Activated CD4-positive, alpha-beta T cell treated with anti-CD3 and anti-CD28 coated beads, Interleukin-2, amount 50 U/mL, for 4 hours (primary cell): ENCODE measurements at places on chromosomes 4 and X.

GRCh38 chr4:154414796-154415195, 76.8 kb downstream of the DCHS2 start:
- no peak for DNase-seq

- no peak for DNase-seq
Observed at GRCh38 chr4:140234697-140235060, 80.7 kb upstream of the MAML3 start.

GRCh38 chr4:142307857-142308256, 538.2 kb downstream of the INPP4B start:
- DNase-seq, result no peak

- DNase-seq, result no peak
Observed at GRCh38 chrX:86197815-86198214, 49.6 kb downstream of the DACH2 start.

DNA sequence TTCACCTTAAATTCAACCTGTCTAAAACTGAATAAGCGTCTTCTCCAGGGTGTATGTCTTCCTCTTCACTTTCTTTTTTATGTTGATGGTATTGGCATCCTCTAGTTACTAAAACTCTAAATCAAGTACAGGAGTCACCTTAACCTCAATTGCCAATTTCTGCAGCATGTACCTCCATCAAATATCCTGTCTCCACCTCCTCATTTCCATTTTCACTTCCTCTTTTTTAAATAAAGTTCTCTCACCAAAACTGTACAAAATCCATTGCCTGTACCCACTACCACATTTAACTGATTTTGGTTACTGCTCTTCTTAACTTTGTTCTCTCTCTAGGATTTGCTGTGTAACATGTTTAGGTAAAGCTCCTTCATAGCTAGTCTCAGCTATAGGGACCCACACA, 9.2 kb upstream of the NPFFR2 start:
- DNase-seq, result no peak

GRCh38 chr4:119834906-119835612, 206.5 kb upstream of the PDE5A start:
- DNase-seq, result no peak

DNA sequence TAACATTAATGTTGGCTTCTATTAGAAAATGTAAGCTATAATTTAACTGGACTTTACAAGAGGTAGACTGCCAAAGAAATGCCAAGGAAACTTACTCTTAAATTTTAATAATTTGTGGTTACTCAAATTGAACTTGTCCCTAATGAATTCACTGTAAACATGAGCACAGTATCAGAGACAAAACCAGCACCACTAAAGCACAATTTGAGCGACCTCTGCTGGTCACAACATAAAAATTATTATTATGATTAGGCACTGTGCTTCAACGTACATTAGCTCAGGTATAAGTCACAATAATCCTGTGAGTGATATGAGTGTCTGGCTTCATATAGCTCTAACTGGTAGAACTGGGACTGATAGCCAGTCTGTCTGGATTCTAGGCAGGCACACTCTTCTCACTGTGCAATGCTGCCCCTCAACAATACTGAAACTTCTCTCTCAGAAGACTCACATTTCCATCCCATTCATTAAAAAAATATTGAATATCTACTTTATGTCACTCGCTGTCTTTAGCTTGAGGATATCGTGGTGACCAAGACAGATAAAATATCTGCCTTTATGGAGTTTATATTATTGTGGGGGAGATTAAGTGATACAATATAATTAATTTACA, 8.0 kb downstream of the NUDT6 start:
- no peak for DNase-seq

- DNase-seq, result no peak
Observed at GRCh38 chr4:15964159-15964558, 1.2 kb upstream of the FGFBP2 start.

GRCh38 chr4:124018383-124019317, 622.1 kb downstream of the SPRY1 start:
- no peak for DNase-seq

DNA sequence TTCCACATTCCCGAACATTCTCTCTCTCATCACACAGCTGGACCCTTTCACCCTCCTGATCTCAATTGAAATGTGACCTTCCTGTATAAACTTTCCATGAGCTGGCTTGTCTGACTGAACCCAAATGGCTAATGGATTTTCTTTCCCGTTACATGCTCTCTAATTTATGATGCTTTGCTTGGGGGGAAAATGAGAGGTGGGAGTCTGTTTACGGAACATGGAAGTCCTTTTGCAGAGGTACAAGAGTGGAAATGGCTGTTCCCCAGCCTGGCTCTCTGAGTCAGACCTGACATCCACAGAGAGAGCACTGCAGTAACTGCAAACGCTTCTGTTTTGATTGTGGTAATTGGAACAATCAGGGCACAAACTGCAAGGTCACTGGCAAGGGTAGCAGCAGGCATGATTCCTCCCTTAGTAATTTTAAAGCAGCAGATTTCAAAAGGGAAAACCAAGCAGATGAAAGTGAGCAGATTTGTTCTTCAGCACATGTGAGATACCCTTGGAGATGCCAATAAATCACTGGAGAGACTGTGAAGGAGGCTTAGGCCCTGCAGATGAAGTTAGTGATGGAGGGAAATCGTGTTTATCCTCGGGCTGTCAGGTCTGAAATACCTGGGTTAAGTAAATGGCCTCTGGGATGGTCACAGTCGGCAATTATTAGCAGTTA, 83.9 kb downstream of the SNCA start:
- no peak for DNase-seq

DNA sequence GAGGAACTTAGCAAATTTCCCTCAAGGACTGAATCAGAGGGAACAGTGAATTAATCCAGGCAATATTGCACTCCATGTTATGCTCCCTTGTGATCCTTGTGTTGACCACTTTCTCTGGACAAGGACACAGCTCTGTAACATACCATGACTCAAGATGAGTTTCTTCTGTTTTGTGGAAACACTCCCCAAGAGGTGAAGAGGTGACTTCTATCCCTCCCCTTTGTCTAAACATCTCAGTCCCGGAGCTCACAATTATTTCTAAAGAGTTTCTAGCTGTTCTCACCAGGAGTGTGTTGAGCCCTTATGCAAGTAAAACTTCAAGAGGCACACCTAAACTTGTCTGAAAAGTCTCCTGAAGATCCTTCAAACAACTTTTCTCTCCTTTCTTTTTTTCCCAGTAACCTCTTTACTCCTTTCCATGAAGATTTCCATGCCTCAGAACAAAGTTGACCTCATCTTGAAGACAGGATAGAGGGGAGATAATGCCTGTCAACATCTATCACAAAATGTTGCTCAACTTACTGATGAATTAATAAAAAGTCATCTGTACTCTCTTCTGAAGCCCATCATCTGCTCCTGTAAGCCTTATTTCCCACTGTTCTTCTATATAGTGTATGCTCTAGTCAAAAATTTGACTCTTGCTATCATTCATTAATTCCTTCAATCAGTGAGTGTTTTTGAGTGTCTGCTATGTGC, 429.1 kb downstream of the SPRY1 start:
- DNase-seq, result no peak
